ENCODE measurements at places on chromosomes 12 and 14. TPM values are rescaled to one million over a fixed set of nuclear protein-coding genes. Genes with fewer than 3 reads are reported as not detected.

MIP gene
- 0.19 TPM for total RNA-seq

POTEM gene
- total RNA-seq, result not detected

RNASE2 gene
- not detected for total RNA-seq

PTPRO gene
- 3.1 TPM for total RNA-seq

RFLNA gene
- total RNA-seq, result 43.1 TPM

FGF6 gene
- not detected for total RNA-seq

SERPINA1 gene
- under 0.01 TPM for total RNA-seq

LIN7A gene
- total RNA-seq, result 36.6 TPM
